ENCODE measurements at places on chromosomes 2 and 18.

GRCh38 chr2:58574873-58575272, 333.7 kb upstream of the FANCL start:
- DNase-seq = no peak

DNA sequence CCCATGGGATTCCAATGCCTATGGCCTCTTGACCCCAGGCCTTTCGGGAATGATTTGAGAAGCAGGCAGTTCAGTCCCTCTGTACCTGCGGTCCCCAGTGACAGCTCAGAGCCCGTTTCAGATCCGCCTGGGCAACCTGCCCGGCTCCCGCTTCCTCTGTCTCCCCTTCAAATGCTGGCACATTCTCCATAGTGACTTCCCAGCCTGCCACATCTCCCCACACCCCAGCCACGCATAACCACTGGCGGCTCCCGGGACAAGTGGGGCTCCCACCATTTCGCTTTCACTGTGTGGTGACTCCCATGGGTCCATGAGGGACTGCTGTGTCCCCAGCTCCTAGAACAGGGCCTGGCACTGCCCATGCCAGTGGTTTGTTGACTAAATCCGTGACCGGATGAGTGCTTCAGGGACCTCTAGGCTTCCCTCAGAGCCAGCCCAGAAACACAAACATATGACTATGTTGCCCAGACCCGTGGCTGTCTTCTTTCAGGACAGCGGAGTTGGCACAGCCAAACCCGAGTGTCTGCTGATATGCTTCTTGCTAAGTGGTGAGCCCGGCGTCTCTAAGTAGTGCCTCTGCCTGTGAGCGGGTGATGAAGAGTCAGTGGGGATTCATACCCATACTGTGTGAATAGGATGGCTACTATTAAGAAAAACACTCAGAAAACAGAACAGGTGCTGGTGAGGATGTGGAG, 91.2 kb downstream of the GLI2 start:
- no peak for DNase-seq

- DNase-seq = no peak
These were observed 83.5 kb upstream of the CCDC195 start for GRCh38 chr2:224799691-224800090.

DNA sequence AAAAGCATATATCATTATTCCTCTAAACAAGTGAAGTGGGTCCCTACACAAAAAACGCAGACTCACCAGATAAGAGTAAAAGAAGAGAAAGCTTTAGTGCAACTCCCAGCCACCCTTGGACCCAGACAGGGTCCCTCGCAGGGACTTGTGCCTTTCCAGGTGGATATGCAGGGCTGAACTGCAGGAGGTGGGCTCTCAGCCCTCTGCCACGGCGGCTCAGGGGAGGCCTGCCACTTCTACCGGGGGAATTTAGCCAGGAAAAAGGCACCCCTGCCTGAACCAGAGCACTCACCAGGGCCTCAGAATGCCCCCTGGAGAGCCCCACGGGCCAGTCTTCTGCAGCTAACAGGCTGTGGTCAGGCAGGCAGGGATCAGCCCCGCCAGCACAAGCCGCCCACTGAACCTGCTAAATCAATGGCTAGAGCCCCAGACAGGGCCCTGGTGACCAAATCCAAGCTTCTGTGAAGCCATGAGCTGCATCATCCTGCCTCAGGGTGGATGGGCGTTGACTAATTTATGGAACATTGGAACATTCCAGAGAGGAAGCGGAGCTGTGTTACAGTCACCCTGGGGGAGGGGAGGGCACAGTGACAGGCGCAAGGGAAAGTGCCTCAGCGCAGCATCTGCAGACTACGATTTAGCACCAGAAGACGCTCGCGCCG, 209.3 kb downstream of the EIPR1 start:
- no peak for DNase-seq

DNA sequence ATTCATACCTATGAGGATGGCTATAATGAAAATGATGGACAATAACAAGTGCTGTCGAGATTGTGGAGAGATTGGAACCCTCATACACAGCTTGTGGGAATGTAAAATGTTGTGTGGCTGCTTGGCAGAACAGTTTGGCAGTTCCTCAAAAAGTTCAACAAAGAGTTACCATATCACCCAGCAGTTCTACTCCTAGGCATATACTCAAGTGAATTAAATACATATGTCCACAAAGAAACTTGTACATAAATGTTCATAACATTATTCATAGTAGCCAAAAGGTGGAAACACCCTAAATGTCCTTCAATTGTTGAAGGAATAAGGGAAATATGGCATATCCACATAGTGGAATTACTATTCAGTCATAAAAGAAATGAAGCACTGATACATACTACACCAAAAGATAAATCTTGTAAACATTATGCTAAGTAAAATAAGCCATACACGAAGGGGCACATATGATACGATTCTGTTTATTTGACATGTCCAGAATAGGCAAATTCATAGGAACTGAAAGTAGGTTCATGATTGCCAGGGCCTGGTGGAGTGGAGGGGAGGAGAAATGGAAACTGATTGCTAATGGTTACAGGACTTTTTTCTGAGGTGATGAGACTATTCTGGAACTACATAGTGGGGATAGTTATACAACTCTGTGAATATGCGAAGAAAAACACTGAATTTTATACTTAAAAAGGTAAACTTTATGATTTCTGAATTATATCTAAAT, 92.1 kb downstream of the ADAM23 start:
- no peak for DNase-seq

DNA sequence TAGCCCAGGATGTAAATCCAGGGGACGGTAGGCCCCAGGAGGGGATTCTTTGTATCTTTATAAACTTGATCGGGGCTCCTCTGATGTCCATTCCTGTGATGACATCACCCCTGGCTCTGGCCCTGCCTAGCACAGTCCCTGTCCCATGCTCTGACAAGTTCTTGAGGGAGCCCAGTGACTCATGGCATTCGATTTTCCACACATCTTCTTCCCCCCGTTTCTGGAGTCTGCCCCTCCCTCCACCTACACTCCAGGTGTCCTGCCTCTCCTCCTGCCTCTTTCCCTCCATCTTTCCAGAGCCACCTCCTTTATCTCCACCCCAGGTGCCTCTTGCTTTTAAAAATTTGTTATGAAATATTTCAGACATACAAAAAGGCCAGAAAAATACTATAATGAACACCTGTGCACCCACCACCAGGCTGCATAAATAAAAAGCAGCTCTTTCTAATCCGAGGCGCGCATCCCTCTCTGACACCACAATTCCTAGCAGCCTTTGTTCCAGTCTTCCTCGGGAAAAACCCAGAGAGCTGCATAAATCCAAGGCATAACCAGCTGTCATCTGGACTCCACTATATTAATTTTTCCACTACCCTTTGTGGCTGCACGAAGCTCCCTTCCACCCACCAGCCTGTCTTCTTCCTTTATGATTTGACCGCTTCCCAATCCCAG, 207.7 kb downstream of the ZBTB7C start:
- DNase-seq = no peak

DNA sequence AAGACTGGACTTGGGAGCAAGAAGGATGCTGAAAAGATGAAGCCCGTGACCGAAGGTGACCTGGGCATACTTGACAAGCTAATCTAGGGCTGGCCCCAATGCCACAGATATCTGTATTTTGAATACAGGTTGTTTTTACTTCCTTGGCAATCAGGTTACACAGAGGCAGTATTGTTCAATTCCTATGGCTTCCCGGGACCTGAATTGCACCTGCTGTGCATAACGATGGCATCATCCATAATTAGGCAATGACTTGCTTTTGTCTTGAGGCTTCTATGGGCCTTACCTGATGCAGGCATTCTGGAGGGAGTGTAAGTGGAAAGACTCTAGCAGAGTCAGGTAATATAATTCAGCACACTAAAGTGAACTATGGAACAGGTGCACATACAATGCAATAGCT, 60.6 kb upstream of the CUL3 start:
- no peak for DNase-seq

GRCh38 chr2:188079196-188079595, 212.5 kb upstream of the GULP1 start:
- no peak for DNase-seq

- DNase-seq = no peak
These were observed 248.7 kb upstream of the MYT1L start for GRCh38 chr2:2579814-2580213.

DNA sequence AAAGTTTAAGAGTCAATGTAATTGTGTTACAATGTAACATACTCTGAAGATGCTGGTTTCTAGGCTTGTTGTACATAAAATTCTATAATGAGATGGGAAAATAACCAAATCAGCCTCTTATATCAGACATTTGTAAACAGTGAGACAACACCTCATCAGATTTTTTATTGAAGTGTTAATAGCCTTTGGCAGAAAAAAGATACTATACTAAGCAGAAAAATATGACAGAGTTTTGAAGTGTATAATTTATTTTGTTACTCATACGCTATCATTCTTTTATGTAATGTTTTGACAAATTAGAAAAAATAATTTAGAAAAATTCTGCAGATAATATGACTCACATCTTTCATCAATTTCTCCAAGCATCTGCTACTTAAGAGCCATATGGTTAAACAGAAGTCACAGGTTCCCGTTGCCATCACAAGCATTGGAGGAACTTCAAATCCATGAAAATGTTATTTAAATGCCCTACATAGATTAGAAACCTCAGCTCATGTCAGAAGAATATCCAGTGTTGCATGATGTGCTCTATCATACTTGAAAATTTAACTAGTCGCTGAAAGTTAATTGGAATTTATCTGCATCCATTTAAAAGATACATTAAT, 535.4 kb downstream of the LRP1B start:
- no peak for DNase-seq

- DNase-seq = no peak
These were observed 6.3 kb downstream of the CTAGE1 start for GRCh38 chr18:22411446-22411845.

DNA sequence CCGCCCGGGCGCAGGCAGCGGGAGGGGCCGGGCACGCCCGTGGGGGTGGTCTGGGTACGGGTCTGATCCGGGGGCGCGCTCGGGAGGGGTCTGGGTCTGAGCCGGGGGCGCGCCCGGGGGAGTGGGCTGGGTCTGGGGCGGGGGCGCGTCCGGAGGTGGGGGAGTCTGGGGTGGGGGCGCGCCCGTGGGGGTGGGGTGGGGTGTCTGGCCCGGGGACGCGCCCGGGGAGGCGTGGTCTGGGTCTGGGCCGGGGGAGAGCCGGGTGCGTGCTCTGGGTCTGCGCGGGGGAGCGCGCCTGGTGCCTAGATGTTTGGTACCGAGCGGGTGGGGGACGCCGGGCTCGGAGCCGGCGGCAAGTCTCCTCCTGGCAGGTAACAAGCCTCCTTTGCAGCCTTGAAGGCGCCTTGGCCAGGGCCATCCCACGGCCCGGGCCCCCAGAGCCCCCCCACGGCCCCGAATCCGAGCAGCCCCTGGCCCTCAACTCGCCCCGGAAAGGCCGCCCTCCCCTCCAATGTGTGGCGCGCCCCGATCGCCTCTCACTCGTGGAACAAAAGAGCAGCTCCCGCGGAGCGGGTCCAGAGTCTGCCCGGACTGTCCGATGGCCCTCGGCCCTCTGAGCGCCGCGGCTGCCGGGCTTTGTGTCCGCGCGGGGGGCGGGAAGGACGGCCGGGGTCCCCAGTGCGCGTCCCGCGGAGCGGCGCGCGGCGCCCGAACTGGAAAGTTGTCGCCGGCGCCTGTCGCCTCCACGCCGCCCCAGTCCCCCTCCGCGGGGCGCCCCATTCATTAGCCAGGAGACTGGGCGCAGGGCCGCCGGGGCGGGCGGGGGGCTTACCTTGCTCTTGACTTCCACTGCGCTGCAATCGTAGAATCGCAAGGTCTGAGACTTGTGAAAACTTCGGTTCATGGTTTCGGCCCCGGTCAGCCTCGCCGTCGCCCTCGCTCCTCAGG, 595 bp downstream of the PARD6G start:
- DNase-seq = no peak

DNA sequence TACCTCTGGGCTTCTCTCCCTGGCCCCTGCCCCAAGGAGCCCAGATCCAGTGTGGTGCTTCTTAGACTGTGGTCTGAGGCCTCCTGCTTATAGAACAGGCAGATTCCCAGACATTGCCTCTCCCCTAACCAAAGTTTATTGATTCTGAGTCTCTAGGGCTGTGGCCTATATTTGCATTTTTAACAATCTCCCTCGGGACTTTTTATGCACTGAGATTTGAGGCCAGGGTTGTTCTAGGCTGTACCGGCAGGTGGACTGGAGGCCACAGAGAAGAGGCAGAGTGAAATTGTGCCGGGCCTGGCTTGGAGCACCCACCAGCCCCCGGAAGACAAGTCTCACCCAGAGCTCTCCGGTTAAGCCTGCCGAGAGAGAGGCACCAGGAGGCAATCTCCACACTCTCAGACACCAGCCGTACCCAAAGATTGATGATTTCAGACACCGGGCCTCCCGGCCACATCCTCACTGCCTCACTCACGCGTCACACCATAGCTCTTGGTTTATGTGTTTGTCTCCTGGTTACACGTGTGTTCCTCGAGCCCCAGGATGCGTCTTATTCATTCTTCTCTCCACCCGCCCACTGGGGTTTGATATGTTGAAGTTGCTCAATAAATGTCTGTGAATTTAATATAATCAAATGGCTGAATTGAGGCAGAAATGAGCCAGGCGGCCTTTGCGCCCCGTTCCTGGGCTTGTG, 203.7 kb downstream of the KLHL29 start:
- no peak for DNase-seq

DNA sequence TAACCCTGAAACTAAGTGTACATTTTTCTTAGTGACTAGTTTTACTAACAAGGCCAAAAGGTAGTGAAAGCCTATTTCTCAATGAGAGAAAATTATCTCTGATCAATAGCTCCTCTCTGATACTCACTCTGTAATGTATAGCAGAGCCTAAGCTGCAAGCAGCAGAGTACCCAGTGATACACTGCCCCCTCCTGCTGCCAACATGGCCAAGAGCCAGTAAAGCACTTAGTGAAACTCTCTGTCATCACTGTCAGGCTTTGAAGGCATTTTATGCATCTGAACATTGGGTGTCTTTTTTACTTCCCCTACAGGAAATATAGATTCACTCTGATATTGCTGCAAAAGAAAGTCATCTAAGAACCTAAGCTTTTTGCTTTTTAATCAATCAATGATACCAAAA, 784.1 kb upstream of the CDH7 start:
- no peak for DNase-seq

- DNase-seq = no peak
These were observed 254.2 kb downstream of the EN1 start for GRCh38 chr2:118593257-118593656.

GRCh38 chr18:3857544-3857943, 407.6 kb downstream of the TGIF1 start:
- DNase-seq = no peak

GRCh38 chr2:229335877-229336346, 64.8 kb upstream of the PID1 start:
- DNase-seq = no peak

DNA sequence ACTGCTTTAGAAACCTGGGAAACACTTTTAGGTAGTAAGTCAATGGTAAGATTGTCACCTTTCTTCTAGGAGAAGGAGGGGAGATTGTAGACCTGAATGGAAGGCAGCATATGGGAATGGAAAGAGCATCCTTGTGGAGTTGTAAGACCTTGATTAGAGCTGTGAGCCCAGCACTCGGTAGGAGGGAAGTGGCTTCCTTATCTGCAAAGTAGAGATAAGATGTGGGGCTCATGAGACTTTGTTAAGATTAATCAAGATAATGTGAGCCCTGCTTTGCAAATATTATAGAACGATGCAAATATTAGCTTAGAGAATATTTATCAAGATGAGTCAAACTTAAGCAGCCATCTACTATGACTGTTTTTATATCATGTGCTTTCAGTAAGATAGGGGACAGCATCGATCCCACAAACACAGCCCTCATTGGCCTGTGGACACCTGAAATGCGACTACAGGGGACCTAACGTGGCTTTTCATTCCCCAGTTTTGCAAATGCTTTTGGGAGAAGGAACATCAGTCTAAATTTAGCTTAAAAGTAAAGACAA, 243.7 kb downstream of the LTBP1 start:
- no peak for DNase-seq

All from stimulated activated CD8-positive, alpha-beta memory T cell treated with anti-CD3 and anti-CD28 coated beads, Interleukin-2, amount 100 ng/mL, for 1 hour (primary cell).